ENCODE measurements at places on chromosomes 4 and X. TPM values are rescaled to one million over a fixed set of nuclear protein-coding genes. Genes with fewer than 3 reads are reported as not detected.

KIF4A gene
- not detected for total RNA-seq

TMPRSS11F gene
- total RNA-seq = not detected

SERPINA7 gene
- total RNA-seq = 0.20 TPM

USP26 gene
- total RNA-seq = not detected

Measured in pancreas (tissue), 10 donors.